H9 (cell line): ENCODE measurements at places on chromosomes 12 and 14. TPM values are rescaled to one million over a fixed set of nuclear protein-coding genes. Genes with fewer than 3 reads are reported as not detected.

Gene CCDC196
- not detected in 2 replicates for total RNA-seq

- H3K27me3 ChIP-seq = no peaks in the 10 kb centered on the region
- peaks cover 5% of the 10 kb centered on the region for H3K4me1 ChIP-seq
- peaks cover 4% of the 10 kb centered on the region; the same call in 1 of the 2 replicates for H3K36me3 ChIP-seq
- no peak for DNase-seq
- H3K4me3 ChIP-seq = no peak overlapping the region
These were observed 233.4 kb upstream of the SYT10 start for GRCh38 chr12:33672836-33673577.

DNA sequence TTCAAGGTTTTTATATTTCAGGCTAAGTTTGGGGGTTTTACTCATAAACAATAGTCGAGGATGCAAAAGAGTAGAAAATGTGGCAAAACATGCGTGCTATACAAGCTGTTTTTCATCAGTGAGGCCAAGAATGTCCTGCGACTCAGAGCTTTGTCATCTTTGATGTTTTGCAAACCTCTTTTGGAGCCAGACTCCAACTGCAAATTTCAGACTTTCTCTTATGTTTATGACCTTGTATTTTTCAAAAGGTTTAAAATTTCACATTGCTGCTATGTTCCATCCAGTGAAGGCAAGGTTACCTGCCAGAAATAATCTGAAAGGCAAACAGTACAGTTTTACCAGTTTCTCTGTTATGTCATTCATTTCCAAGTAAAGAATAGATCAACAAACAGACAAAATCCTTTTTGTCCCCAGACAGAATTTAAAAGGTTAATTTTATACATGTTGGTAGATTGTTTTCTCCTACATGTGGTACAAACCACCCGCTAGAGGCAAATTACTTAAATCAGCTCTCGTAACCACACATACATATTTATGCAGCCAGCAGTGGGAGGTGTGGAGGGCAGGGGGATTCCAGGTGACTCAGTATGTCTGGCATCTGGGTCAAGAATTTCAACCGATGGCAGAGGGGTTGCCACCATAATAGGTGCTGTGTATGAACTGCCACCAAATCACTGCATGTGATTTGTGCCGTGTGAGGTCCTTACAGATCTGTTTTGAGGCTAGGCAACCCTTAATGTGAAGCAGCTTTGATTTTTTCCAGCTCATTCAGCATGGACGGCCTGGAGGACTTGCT is 119.8 kb upstream of the CPM start:
- no peaks in the 10 kb centered on the region for H3K36me3 ChIP-seq
- H3K27me3 ChIP-seq = no peaks in the 10 kb centered on the region
- DNase-seq = peak; percentile 84

Gene SALL2
- 287 and 299 TPM in 2 replicates for total RNA-seq

Gene CPM
- 0.53 and 1.2 TPM in 2 replicates for total RNA-seq

DNA sequence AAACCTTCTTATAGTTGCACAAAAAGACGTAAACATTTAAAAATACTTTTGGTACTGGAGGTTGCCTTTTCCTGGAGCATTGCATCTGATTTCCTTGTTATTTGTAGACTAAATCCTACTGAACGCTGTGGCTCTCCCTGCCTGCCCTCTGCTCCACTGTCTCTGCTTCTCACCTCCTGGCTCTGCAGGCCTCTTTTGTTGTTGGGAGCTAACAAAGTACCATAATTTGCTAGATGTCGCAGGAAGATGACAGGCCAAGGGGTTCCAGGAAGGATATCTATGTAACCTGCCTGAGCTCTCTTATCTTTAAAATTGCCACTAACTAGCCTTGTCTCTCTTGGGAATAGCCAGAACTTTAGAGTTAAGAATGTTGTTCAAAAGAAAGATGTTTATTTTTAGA is 21.4 kb downstream of the SYNE2 start:
- peaks cover 7% of the 10 kb centered on the region; the same call in 1 of the 2 replicates for H3K4me1 ChIP-seq
- no peak overlapping the region for H3K27ac ChIP-seq
- no peak overlapping the region for H3K4me3 ChIP-seq

Gene SDSL
- total RNA-seq = 0.46 and 1.1 TPM in 2 replicates

DNA sequence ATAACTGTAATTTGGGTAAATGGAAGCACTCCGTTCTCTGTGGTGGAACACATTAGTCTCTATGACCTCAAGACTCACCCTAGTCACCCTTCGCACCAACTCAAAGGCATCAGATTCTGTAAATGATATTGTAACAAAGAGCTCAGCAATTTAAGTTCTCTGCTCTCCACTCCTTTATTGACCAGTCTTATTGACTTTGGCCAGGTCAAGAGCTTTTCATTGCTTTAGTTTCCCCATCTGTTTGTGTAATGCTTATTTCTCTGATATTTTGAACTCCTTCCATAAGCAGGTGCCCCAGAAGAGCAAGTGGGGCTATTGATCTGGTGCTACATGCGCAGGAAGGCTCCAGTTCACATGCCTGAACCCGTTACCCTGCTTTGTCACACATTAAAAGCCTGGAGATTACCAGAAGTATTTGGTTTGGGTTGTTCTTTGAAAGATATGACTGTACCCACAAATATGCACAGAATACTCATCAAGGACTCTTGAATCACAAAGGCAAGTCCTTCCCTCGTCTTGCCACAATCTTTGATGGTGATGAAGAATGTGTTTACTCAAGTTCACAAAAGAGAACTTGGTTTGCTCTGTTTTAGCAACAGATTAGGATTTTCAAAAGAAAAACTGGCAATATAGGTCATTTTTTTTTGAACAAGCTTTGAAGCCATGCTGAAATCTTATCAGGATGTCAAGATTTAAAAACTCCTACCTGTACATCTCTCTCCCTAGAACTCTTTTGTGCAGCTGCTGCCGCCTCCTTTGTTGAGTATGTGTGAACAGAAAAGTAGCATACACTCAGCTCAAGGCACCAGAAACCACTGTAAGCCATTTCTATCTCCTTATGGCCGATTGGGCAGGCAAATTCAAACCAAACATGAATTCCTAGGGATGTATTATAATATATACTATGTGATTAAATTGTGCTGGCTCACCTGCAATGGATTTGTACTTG is 193.9 kb downstream of the BCAT1 start:
- H3K36me3 ChIP-seq = no peaks in the 10 kb centered on the region
- no peaks in the 10 kb centered on the region for H3K27me3 ChIP-seq
- no peak overlapping the region for H3K27ac ChIP-seq
- DNase-seq = no peak
- no peak overlapping the region for H3K4me3 ChIP-seq
- 0 out of 2 replicates have a peak, but pooled peaks cover 3% of the 10 kb centered on the region for H3K4me1 ChIP-seq

DNA sequence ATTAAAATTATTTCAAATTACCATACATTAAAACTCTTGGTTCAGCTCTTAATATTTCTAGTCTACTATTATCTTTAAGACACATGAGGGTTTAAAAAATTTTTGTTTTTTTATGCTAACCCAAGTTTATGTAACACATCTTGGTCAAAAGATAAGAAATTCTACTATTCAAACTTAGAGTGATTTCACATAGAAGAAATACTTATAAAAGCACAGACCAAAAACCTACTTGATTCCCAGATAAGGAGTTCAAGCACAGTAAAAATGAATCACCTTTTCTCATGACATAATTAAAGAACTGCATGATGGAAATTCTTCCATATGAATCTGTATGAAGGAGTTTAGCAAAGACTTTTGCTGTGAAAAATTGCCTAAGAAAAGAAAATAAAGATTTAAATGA is 13.9 kb downstream of the PPP2R3C start:
- H3K4me3 ChIP-seq = no peak overlapping the region
- H3K27me3 ChIP-seq = no peaks in the 10 kb centered on the region
- DNase-seq = no peak
- no peaks in the 10 kb centered on the region; the same call in 1 of the 2 replicates for H3K4me1 ChIP-seq
- H3K27ac ChIP-seq = no peak overlapping the region

Gene PAX9
- not detected in 2 replicates for total RNA-seq

DNA sequence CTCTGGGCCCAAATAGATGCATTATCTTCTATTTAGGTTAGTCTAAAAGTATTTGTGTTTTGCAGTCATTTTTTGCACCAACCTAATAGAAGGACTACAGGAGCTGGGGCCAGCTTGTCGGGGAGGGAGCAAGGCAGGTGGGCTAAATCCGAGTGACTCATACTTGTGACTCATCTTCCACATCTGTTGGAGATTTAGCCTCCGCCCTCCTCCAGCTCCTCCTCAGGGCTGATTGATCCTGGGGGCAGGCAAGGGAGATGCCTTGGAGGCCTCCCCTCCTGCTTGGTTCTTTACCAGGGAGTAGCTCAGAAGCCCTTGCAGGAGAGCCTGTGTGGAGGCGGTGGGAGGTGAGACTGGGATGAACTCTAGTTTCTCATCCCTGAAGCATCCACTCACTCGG is 27.9 kb downstream of the RHOF start:
- no peaks in the 10 kb centered on the region for H3K4me1 ChIP-seq
- no peak overlapping the region for H3K27ac ChIP-seq
- no peaks in the 10 kb centered on the region for H3K27me3 ChIP-seq

- H3K36me3 ChIP-seq = no peaks in the 10 kb centered on the region
- DNase-seq = no peak
- H3K4me3 ChIP-seq = no peak overlapping the region
- H3K27ac ChIP-seq = no peak overlapping the region
These were observed 14.8 kb upstream of the SH2B3 start for GRCh38 chr12:111390910-111391309.

DNA sequence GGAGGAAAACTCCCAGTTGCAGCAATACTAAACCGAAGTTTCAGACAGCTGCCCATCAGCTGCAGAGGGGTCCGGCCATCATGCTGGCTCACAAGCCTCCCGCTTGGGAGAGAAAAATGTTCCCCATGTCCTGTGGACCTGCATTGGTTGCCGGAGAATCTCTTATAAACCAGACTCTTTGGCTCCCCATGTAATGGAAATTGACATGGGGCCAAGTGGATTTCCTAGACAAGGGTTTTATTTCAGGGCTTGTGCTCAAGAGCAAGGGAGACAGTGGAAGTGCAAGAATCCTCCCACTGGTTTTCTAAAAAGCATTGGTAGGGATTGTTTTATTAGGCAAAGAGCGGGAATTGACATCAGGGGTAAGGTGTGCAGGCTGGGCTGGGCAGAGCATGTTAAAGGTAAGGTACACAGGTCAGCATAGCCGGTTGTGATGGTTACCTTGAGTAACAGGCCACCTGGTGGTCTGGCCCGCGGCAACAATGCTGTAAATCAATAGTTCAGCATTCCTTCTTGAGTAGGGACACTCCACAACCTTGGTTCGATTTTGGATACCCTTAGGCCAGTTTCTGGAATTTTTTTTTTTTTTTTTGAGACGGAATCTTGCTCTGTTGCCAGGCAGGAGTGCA is 135.4 kb downstream of the UNC79 start:
- peaks cover 11% of the 10 kb centered on the region for H3K36me3 ChIP-seq
- no peak for DNase-seq
- no peaks in the 10 kb centered on the region; the same call in 1 of the 2 replicates for H3K4me1 ChIP-seq
- no peaks in the 10 kb centered on the region for H3K27me3 ChIP-seq
- no peak overlapping the region for H3K27ac ChIP-seq
